ENCODE measurements at places on chromosomes 5 and 9.
A peak's percentile ranks its signal among the peaks of the same experiment; 100 is the strongest.

DNA sequence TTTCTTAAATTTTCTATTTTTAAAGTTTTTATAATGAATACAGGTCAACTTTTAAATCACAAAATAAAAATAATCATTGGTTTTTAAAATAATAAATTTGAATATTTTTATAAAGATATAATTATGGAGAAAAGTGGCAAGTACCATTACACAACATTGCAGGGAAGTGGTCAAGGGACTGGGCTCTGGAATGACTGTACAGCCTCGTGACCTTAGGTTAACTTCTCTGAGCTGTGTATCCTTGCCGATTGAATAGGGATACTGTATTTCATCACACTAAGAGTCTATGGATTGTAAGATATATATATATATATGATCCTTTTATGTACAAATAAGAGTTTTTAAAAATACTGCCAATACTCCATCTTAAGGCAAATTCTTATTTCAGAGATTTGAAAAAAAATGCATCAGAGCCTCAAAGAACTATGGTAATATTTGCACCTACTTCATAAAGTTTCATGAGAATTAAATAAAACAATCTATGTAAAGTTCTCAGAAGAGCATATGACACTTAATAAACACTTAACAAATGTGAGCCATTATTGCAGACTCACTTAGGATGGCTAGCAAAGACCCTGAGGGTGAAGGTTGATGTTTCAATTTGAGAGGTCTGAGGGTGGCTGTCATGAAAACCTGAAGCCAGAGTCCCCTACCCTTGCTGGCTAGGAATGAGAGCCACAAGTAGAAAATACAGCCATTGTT lies 136.5 kb downstream of the CCDC192 start:
- no peak for DNase-seq

DNA sequence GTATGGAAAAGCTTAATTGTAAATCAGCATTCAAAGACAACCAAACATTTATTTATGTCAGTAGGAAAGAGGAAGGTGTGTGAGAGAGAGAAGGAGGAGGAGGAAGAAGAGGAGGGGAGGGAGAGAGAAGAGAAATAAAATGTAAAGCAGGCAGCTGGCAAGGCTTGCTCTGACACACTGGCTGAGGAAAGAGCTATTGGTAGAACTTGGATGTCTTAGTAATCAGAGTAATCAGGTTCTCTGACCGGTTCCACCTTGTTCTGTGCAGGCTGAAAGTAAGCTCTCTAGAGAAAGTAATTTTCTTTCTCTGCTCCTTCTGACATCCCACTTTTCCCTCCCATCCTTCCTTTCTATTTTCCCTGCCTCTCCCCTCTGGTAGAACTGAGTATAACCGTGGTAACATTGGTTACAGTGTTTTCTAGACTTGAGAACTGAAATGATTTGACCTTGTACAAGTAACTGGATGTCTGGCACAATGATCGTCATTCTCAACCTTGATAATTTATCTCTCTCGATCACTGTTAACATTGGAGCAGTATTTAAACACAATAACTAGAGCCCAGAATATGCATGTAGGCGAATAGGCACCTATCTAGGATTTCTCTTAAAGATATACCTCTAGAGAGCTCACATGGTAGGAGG lies 33.3 kb downstream of the TLE4 start:
- no peak for DNase-seq

DNA sequence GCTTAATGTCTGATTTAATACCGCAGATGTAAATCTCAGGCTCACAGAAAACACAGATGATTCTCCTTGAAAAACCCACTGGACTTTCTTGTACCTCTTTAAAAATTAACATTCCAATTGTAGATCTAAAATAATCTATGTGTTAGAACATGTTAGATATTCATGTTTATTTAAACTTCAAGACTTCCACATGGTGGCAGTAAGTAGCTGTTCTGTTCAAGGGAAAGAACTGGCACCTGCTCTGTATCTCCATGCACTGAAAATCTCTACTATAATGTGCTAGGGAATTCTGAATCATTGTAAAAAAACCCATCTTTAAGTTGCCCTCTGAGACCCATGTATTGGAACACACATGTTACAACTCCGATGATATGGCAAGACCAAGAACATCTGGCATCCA lies 366.9 kb downstream of the DMRTA1 start:
- no peak for DNase-seq

- no peak for DNase-seq
Observed at GRCh38 chr5:157558041-157558595, 17.5 kb downstream of the ADAM19 start.

DNA sequence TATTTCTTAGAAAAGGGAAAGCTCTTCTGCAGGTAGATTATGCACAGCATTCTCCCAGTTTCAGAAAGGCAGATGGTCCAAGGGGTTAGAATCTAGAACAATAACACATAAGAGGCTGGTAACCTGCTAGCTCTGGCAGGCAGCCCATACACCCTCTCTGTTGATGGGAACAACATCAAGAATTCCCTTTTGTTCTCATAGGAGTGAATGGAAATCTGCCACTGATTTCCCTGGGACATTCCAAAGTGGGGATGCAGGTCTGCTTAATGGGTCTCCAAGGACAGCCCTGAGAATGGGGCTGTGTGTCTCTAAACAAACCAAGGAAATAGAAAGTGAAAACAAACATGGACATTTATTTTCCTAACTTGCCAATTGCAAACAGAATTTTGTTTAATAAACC lies 456.8 kb downstream of the EBF1 start:
- DNase-seq: no peak

GRCh38 chr5:68776381-68776780 lies 317.4 kb upstream of the SLC30A5 start:
- DNase-seq: no peak

DNA sequence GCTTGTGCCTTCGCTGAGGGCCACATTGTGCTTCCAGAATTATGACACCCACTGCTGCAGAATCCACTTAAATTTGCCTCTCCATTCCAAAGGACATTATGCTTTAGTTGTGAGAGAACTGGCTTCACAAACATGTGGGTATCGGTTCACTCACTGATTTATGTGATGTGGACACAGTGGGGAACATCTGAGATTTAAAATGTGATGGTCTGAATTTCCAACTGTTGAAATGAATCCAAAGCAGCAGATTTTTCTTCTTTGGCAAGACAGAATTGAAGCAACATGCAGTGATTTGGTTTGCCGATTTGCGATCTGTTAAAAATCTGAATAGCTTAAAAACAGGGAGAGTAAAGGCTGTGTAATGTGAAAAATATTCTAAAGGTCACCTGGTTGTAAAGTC lies 20.3 kb downstream of the PCSK5 start:
- no peak for DNase-seq

DNA sequence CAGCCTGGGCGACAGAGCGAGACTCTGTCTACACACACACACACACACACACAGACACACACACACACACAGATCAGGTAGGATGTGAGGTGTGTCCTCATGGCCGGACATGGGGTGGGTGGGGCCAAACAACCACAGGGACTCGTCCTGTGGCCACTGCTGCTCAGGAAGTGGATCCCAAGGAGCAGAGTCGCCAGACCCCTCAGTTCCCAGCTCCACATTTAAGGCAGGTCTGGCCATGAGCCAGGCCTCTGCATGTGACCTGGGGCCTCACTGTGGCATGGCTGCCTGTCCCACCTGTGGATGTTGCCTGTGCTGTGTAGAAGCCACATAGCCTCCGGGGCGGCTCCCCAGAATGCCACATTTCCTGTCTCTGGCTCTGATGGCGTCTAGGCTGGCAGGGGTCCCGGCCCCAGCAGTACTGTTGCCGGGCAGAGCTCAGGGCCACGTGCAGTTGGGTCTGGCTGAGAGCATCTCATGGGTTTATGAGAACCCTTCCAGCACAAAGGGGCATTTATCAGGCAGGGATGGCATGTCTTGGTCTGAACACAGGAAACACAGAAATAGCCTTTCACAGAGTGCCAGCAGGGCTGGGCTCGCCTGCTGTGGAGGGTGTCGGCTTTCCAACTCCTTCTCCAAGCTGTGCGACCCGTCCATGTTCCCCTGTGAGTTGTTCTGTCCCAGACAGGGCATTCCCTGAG lies 9.9 kb upstream of the NINJ1 start:
- DNase-seq: peak; percentile 76

- DNase-seq: no peak
Observed at GRCh38 chr5:121688781-121689180, 162.9 kb upstream of the FTMT start.

- no peak for DNase-seq
Observed at GRCh38 chr5:126253406-126253805, 169.8 kb upstream of the GRAMD2B start.

- DNase-seq: no peak
Observed at GRCh38 chr5:26881901-26882300, 156.5 kb downstream of the CDH9 start.

GRCh38 chr5:2166306-2166978 lies 283.7 kb upstream of the IRX4 start:
- no peak for DNase-seq

DNA sequence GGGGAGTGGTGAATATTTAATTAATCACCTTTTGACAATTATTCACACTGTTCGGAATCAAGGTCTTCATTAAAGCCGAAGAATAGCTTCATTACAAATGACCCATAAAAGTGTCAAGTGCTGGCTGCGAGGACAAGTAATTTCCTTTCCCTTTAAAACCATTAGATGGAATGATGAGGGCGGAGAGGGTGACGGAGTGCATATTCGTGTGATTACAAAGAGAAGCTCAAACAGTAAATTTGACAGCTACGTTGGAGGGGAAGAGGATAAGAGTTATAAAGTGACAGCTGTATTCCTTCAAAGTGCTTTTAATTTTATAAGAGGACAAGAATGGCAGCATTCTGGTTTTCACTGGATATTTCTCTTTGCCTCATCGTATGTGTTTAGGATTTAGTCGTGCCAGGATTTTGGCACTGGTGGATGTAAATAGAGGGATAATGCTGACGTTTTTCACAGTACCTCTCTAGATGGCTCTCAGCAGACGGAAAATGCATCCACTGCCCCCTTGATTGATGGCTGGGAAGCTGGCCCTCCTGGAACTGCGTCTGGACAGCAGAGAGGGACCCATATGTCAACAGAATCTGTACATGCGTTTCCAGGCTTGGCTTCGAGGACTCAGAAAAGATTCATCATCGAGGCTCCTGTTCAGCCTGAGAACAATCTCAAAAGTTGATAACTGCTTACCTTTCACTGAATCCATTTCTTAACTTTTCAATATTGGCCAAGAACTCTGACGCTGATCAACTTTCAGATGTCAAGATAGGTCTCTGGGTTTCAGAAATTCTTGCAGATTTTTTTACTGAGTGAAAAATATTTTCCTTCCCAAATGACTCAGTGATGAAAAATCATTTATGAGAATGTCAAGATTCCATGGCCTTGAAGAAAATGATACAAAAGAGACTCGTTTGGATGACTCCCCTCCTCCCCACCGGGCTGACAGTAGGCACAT lies 50.4 kb upstream of the IRX2 start:
- no peak for DNase-seq

- peak; percentile 57 for DNase-seq
Observed at GRCh38 chr5:95620030-95620869, at the start of gene GPR150. TSS of gene GPR150 (plus strand) at chr5:95620087. CDS start at chr5:95620276, 189 bp downstream.

DNA sequence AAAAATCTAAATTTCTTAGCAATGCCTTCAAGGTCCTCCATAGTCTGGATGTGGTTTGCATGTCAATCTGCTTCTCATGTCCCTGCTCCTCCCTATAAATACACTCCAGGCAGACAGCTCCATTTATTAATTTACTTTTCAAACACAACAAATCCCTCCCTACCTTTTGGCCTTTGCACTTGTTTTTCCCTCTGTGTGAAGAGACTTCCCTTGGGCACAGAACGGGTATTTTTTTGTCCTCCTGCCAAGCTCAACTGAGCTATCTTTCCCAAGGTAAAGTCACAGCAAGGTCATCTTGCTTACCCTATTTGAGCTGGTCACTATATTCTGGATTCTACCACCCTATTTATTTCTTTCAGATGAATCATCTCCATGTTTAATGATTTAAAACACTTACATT lies 159.6 kb upstream of the ANKH start:
- no peak for DNase-seq

GRCh38 chr9:90943341-90943740 lies 141.7 kb downstream of the SYK start:
- DNase-seq: no peak

DNA sequence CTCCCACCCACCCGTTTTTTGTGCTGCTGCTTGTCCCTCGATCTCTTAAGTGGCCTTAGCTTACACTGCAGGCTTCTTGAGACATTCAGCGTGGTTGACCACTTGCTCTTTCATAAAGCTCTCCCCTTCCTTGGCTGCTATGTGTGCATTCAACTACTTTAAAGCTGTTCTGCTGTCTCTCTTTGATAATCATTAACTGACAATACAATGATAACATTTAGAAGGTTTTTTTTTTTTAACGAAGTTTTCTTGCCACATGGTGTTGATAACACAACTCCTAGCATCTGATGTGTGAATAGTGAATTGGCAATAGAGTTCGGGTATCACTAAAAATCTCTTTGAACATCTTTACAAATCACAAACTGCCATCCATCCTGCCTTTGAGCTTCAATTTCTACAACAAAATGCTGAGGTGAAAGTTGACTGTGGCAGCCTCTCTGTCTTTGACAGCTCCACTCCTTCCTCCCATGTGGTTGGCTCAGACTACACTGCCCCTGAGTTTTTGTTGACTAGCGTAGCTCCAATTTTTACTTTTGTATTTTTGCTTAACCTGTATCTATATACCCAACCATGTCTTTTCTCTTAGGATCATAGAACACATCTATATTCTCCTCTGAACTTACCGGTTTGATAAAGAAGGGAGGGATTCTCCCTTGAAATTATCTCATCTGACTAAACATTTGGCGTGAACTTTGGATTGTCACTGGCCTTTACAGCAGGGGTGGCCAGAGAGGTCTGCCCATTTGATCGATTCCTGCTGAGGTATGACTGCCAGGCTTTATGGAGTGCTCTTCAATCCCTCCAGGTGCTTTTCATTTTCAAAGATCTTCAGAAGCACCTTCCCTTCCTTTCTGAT lies 409.4 kb upstream of the CD180 start:
- no peak for DNase-seq

GRCh38 chr9:94017939-94018531 lies 62.9 kb upstream of the BARX1 start:
- no peak for DNase-seq

GRCh38 chr9:36317766-36318165 lies 59.5 kb upstream of the GNE start:
- no peak for DNase-seq
